ENCODE measurements at places on chromosomes 1 and 21. TPM values are rescaled to one million over a fixed set of nuclear protein-coding genes. Genes with fewer than 3 reads are reported as not detected.
A peak's percentile ranks its signal among the peaks of the same experiment; 100 is the strongest.

- no peak for DNase-seq
Measured at GRCh38 chr1:29830916-29831315, 594.6 kb downstream of the PTPRU start.

- peak; percentile 65 for DNase-seq
Measured at GRCh38 chr1:40317394-40318074, 448 bp upstream of the COL9A2 start.

- DNase-seq: no peak
Measured at GRCh38 chr1:226453015-226453704, 45.3 kb upstream of the PARP1 start.

DNA sequence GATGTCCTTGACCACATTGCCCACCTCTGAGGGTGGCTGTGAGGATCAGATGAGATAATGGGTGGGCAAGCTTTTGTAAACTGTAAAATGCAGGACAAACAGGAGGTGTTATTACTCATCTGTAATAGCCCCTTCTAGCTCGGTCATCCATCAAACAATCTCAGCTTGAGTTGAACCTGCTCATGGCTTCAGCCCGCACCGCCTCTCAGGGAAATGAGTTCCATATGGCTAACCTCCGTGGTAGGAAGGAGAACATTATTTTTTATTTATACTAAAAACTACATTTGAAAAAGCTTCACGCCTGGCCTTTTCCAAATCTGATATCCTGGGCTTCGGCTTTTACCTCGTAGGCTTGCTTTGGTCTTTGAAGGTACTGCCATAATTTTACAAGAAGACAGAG, 116.2 kb upstream of the USP24 start:
- no peak for DNase-seq

GRCh38 chr1:217105437-217105836, 382.2 kb upstream of the ESRRG start:
- DNase-seq: no peak

DNA sequence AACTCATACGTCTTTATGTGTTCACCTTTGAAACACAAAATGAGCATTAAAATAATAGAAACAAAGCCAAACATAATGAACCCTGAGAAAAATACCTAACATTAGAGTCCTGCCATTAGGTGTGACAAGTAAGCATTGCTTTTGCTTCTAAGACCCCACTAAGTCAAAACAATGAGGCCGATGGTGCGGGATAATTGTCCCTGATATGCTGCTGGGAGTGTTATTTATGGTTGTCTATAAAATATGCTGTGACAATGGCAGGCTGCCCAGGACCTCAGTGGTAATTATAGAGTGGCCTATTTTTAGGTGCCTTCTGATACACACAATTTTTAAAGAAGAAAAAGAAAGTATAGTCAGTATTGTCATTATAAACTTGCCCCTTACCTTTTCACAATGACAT, 1423.1 kb downstream of the AMY1C start:
- no peak for DNase-seq

DNA sequence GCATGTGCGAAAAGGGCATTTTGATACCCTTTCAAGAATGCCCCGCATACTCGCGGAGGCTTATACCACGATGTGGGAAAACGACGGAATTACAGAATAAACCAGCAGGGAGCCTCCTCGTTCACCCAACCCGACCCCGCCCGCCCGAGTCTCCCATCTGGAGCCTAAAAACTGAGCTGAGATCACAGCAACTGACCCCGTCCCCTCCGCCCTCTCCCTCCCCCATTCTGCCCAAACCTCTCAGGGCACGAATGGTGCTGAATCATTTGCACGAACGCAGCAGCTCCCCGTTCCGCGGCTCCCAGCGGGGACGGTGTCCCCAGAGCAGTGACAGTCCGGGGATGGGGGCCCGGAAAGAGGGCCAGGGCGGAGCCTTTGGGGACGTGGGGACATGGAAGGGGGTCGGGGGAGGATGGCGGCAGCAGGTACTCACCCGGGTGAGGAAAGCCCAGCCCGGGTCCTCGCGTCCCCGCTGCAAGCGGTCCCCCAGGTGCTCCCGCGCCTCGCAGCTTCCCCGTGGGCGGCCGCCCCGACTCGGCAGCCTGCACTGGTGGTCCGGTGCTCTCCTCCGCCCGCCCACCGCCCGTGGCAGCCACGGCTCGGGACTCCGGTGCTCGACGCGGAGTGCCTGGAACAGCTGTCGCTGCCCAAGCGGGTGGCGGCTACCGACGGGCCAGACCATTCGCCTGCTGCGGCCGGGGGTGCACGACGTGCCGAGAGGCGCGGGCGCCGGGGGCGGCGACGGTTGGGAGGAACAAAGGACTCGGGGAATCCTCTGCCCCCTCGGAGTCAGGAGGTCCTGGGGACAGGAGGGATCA, at the start of gene TTLL7:
Gene TTLL7, minus strand, starts transcription at position 635 of the 818 bp plus-strand sequence. CDS start 46,921 bp downstream, outside the sequence.
- DNase-seq: no peak

GRCh38 chr1:44326821-44327465, 28.1 kb downstream of the ERI3 start:
- DNase-seq: no peak

DNA sequence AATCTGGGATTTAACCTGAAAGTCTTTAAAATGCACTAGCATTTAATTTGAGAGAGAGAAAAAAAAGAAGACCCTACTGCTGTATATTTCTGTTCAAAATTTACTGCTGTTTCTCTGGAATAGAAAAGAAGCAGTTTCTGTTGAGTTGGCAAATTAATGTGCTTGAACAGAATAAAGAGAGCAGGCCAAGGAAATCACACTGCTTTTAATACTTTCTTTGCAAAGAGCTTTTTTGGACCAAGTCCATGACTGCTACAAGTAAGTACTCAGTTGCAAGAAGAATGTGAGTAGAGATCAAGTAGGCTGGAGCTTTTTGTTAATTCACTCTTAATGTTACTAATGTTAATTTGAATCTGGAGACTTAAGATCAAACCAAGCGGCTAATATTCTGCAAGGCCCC, 336.2 kb upstream of the SGIP1 start:
- DNase-seq: no peak

- DNase-seq: no peak
Measured at GRCh38 chr21:44681861-44682579, at the start of gene KRTAP12-1. Gene KRTAP12-1 (minus strand): TSS chr21:44682163. CDS start chr21:44682123, 40 bp downstream.

DNA sequence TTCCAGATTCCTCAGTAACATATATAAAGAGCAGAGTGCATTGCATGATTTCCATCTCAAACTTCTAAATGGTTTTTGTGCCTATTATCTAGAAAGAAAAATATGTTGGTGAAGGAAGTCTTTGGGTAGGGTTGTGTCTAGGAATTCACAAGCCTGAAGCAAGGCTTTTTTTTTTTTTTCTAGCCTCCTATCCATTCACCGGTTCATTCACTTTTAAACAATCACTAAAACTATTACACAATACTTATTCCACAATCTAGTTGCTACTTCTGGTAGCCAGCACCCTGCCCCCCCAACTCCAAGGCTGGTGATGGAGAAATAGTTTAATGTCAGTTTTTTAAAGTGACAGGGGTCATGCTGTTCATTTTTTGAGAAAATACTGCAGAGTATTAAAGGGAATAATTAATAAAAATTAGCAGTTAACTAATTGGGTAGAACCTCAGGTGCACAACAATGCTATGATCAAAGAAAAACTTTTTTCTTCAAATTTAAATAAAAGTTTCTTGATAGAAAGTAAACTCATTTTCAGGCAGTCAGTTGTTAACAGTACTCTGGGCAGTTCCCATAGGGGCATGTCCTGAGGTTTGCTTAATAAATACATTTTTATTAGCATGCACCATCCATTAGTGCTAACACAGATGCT, 10.9 kb downstream of the IRF2BP2 start:
- no peak for DNase-seq

Gene SLC44A5
- 0.10 TPM for total RNA-seq

DNA sequence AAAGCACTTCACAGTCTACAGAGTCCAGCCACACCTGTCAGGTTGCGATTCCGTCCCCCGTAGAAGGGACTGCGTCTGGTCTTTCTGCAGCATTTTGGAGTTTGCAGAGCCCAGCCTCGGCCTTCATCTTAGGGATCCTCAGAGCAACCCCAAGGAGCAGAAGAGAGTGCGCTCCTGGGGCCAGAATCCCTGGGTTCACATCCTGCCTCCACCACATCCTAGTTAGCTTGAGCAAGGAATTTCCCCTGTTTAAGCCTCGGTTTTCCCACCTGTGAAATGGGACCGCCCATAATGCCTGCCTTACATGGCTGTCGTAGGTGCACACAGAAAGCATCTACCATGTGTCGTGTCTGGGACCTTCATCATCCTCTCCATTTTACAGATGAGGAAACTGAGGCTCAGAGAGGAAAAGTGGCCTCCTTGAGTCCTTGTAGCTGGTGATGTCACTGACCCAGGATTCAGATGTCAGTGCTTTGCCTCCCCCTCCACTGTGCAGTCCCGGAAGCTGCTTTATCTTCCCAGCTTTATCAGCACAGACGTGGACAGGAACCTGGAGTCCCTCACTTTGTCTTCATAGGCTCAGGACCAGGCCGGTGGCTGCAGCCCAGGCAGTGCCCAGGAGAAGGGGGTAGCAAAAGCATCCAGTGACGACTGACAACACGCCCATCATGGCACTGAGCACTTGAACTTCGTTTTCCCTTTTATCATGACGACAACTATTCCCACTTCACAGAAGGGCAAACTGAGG, 438.5 kb downstream of the MATN1 start:
- peak; percentile 45 for DNase-seq

DNA sequence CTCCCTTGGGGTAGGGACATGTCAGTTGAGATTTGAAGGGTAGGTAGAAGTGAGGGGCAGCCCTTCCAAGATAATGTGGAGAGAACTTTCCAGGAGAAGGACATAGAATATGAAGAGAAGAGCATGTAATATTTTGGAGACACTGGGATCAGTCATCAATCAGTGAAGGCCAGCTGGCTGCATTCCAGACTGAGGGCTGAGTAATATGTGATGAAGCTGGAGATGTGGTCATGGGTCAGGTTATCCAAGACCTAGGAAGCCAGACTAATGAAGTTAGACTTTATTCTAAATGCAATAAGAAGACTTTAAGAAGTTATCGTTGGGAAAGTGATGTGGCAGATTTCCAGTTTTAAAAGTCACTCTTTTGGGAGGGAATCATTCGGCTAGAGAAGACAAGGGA, 262.0 kb downstream of the HMCN1 start:
- DNase-seq: no peak

DNA sequence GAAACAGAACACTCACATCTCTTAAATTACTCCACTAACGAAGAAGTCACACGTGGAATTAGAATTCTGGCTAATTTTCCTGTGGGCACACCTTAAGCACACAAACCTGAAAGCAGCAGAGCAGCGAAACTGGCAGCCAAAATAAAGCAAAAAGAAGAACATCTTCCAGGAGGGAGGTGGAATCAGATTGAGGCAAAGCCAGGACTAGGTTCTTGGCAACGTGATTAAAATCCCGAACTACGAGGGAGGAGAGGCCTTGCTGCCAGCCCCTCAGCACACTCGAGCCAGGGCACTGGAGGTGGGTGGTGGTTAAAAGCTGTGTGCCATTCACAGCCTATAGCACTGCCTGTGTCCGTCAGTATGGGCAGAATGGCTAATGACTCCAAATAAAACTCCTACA, 58.0 kb downstream of the HIVEP3 start:
- DNase-seq: no peak

DNA sequence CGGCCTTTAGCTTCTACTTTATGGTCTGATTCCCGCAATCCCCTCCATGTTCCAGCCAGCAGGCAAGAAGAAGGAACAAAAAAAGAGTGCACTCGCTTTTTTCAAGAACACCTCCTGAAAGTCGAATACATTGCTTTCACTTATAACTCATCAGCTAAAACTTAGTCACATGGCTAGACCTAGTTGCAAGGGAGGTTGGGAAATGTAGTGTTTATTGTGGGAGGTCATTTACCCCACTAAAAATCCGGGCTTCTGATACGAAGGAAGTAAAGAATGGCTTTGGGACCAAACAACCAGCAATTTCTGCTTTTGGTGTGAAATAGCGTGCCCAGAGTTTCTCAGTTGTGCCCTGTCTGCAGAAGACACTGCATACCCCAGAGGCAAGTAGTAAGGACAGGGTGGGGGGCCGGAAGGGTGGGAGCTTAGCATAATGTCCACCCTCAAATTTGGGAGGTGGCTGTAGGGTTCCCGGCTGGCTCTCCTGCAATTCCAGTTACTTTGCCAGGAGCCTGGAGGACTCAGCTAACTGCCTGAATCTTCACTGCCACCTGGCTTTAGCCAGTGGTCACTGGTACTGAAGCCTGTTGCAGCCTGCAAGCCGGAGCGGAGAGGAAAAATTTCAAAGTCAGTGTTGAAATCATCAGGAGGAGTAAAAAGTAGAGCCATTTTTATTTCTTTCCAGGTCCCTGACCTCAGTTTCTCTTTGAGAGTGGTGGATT, 57.7 kb upstream of the F3 start:
- no peak for DNase-seq

DNA sequence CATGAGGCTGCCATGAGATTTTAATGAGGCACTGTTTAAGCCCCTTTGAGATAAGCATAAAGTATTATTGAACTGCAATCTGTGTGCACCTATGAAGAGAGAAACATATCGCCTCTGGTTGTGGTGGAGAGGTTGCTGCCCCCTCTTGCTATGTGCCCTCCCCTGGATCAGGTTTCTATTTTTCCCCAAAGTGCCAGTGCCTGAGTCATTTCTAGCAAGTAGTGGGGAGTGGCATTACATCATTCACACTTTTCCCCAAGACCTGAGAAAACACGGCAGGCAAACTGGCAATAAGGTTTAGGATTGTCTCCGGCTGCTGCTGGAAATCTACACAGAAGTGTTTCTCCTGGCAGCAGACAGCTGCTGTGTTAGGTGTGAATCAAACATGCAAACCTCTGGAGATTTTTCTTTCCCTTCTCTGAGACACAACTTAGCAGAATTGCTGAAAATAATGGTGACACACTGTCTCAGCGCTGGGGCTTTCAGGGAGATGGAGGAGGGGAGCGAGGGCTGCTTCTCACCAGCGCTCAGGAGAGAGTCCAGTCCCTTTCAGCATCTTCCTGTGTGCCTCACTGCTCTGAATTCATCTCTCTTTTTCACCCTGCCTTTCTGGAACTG, 13.7 kb upstream of the RGS16 start:
- DNase-seq: no peak

DNA sequence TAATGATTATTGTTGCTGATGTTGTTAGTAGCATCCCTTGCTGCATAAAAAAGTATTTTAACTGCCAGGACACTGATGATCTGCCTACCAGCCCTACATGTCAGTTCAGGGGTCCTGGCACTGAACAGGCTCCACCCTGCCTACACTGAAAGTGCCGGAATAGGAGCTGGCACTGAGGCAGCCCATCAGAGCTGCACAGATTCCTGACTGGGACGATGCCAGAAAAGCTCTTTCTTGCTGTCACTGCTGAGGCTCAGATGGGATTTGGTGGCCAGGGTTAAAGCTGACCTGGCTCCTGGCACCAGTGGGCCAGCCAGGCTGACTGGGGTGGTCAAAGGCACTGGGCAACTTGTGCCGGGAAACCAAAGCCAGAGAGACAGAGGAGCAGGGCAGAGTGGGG, 6.2 kb upstream of the DISP3 start:
- no peak for DNase-seq

DNA sequence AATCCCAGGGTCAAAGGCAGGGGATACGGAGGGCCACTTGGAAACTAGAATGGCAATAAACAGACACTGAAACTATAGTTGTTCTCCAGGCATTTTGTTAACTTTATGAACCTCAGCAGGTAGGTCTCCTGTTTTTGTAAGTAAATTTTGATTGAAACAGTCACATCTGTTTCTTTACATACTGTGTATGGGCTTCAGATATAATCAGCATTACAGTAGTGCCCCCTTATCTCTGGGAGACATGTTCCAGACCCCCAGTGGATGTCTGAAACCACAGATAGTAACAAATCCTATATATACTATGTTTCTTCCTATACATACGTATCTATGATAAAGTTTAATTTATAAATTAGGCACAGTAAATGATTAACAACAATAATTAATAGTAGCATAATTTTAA, 11.5 kb downstream of the STIL start:
- no peak for DNase-seq

GRCh38 chr1:222616525-222616924, 1.4 kb upstream of the MIA3 start:
- no peak for DNase-seq

- DNase-seq: no peak
Measured at GRCh38 chr1:93899543-93900207, 9.6 kb downstream of the GCLM start.
